Right atrium auricular region (tissue), 2 donors: ENCODE measurements at places on chromosomes 2 and 18. TPM values are rescaled to one million over a fixed set of nuclear protein-coding genes. Genes with fewer than 3 reads are reported as not detected.

PDCD1 gene
- 17.5 TPM for total RNA-seq

GPC1 gene
- 77.4 TPM for total RNA-seq

TUBA4A gene
- total RNA-seq: 159 TPM

TBR1 gene
- not detected for total RNA-seq

KCNF1 gene
- 0.30 TPM for total RNA-seq

ACVR2A gene
- total RNA-seq: 7.9 TPM

RBBP8 gene
- total RNA-seq: 7.2 TPM

DNA sequence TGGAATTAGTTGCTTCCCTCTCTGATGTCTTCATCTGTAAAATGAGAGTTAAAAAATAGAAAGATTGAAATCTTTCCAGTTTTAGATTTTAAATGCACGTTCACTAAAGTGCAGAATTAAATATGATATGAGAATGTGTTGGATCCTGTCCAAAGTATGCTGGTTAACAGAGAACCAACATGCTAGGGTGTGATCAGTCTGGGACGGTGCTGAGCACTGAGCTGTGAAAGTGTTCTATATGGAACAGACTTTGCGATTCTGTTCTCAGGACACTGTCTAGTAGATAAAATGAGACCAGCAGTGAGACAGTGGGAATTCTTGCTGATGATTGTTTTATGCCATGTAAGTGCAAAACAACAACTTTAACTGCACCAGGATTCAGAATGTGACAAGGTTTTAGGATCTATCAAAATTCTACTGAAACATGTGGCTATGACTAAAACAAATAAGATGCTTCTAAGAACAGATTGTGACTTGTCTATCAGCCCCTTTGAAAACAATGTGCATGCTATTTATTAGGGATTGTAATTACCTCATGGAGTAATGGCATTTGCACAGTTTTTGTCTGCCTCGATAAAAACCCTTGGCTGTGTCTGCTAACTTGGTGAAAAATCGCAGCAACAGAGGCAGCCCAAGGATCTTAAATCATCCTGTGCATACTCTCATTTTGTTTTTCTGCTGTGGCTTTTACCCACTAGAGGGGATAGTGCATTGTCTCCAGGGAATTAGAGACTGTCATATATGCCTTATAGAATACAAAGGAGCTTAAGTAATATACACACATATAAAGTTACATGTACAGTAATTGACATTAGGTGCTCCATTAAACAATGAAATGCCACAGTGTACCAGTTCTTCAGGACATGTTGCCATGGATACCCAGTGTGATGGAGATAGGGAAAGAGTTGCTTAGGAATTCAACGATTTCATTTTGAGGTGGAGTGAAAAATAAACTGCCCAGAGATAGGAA is 55.1 kb downstream of the MAP3K20 start:
- no peak for DNase-seq

DNA sequence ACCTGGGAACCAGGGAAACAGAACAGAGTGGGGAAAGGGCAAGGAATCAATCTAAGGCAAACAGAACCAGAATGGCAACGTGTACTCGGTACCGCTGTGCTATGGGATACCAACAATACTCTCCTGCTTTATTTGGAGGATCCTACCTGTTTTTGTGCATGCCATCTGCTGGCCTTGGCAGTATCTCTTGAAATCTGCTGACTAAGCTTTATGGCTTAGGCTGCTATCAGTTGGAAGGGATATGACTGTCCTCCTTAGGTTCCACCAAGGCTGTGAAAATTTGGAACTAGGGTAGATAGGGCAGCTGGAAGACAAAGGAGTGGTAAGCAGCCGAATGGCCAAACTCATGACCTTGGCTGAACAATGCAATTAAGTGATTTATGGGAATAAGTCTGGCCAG is 71.3 kb upstream of the LYPD6 start:
- no peak for DNase-seq

GRCh38 chr18:10414293-10414842 is 40.1 kb upstream of the APCDD1 start:
- DNase-seq: no peak

GRCh38 chr2:211157211-211157610 is 600.8 kb downstream of the CPS1 start:
- DNase-seq: no peak

DNA sequence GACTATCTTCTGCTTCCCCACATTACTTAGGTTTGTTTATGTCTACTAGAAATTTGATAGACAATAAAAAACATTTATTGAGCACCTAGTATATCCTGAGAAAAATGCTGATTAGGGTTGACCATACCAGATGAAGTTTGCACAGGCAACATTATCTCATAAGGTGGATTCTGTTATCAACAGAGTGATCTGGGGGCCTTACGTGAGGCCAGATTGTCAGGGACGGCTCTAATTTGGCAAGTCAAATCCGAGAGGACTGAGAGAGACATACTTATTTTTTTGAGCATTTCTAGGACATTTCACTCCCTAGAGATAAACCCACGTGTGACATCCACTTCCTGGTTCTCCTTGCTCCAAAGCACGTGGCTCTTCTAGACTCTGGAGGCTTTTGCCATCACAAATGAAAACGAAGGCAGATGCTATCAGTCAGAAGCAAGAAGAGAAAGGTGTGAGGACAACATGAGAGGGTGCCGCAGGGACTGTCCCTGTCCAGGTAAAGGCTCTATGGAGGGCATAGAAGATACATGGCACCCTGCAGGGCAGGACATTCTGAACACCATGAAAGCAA is 168.0 kb upstream of the REV1 start:
- DNase-seq: no peak

GRCh38 chr2:156321243-156321904 is 11.1 kb downstream of the NR4A2 start:
- no peak for DNase-seq

DNA sequence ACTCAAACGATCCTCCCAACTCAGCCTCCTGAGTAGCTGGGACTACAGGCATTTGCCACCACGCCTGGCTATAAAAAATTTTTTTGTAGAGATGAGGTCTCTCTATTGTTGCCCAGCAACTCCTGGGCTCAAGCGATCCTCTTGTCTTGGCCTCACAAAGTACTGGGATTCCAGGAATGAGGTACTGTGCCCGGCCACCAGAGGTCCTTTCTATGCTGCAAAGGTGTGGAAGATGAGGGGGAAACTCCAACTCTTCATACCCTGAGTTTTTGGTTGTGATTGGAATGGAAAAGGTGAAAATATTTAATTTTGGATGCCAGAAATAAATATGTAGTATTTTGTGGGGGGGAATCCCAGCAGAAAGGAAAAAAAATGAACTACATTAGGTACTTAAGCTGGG is 36.0 kb downstream of the MRPL33 start:
- DNase-seq: no peak

DNA sequence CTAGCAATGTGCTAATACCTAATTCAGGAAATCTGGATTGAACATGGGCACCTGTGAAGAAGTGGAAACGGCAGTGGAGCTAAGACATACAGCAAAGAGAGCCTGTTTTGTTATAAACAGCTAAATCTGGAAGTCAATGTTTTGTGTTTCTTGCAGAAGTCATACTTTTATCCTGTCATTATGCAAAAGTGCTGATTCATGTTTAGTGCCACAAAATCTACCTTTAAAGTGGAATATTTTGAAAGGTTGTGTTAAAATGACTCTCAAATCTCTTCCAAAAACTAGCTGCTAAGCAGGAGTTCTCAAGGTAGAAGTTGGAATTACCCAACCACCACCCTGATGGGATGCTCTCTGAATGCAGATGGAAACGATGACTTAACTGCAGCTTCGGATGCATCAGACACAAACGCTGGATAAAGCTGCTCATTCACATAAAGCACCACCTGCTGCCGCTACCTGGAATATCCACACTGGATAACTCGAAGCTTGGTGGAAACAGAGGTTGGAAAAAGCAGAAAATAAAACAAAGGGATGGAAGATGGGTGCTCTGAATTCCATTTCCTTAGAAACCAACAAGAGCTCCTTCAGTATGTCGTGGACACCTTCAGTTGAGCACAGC is 132.6 kb upstream of the ZNF236 start:
- DNase-seq: no peak

- no peak for DNase-seq
Measured at GRCh38 chr2:229044581-229044980, 226.5 kb downstream of the PID1 start.

DNA sequence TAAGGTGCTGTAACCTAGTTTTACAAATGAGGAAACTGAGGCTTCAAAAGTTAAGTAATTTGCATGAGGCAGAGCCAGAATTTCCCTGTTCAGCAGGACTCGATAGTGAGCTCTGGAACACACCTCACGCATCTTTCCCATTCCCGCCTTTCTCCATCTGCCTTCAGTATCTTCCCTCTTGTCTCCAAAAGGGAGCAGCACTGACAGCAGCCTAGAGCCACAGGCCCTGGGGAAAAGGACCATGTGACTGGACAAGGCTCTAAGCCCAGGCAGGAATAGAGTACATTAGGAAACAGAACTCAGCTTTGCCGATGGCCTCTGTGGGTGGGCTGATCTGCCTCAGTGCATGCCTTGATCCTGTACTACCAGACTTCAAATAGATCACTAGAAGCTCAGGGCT is 21.5 kb downstream of the GPR155 start:
- DNase-seq: no peak

DNA sequence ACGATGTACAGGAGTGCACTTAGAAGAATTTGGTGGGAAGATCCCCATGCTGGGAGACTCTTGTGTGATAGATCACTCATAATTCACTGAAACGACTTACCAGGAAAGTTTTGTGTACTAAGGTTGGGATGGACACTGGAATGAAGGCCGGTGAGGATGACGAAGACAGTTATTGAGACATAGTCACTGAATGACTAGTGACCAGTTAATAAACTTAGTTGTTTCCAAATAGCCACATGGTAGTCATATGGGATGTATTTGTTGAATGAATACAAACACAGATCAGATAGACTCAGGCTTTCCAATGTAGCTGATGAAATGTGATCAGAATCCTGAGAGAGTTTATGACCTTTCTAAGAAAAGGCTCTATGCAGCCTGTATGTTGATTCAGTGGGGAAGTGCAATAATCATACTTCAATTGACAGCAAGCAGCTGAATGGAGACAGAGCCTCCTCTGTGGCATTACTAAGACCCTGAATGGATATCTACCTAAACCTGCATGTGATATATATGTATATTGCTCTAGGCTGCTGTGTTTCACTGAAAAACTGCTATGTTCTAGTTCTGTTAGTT is 20.4 kb downstream of the GDF7 start:
- DNase-seq: no peak

DNA sequence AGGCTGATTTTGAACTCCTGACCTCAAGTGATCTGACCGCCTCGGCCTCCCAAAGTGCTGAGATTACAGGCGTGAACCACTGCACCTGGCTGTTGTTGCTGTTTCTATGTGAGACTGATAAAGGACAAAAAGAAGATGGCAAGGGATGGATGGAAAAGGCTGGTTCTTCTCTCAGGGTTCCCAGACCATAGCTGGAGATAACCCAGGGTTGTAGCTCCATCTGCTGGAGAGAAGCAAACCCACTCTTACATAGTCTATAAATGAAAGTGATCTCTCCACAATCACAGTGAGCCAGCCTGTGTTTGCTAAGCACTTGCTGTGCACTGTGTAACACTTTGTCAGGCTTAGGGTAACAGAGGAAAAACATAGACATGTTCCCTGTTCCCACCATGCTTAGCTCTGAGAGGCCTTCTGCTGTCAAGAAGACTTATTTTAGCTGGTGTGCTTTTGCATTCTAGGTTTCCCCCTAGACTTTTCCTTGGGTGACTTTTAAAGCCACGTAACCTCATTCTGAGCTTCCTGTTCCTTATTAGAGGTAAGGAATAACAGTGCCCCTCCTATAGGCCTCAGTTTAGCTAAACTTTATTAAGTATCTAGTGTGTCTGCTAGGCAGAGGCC is 49.7 kb downstream of the LIMS1 start:
- no peak for DNase-seq

DNA sequence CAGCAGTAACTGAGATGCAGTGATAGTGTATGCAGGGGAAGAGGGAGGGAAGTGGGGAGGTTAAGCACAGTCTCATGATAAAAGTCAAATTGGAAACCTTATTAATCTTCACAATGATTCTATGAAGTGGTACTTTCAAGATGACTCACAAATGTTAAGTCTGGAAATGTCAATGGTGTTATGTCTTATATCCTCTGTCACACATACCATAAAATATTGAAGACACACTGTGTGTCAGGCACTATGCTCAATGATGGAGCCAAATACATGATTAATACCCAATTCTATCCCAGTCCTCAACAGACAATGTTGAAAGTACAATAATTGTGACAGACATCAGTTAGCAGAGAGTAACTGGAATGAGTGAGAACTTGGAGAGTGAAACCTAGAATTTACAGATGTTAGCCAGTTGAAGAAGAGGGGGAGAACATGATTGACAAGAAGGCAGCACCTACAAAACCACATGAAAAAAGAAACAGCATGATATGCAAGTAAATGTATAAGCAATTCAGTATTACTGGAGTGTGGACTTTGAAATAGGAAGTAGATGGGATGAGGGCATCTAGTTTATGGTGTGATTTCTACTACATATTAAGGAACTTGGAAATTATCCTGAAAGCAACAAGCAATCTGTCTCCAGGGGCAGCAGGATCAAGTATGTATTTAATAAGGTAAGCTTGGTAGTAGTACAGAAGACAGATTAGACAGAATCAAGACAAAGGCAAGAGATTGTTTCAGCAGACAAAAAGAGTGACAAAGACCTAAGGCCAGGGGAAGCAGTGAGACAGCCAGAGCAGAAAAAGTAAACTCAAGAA is 107.6 kb downstream of the STRN start:
- no peak for DNase-seq

- no peak for DNase-seq
Measured at GRCh38 chr2:109067631-109068125, 61.3 kb upstream of the SH3RF3 start.

DNA sequence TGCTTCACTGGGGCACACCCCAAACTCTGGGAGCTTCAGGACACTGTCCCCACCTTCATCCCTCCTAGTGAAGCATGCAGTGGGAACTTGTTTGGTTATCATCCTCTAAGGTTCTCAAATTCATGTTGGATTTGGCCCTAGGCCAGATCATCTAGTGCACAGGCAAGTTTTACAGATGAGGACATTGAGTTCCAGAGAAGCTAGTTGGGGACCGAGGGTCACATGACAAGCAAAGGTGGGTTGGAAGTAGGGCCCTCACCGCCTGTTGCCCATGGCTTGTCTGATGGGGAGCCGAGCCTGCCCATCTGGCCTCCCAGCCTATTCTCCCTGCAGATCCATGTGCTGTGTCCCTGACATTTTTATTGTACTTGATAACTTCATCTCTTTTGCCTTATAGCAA is 2.8 kb downstream of the PRKCE start:
- DNase-seq: no peak

DNA sequence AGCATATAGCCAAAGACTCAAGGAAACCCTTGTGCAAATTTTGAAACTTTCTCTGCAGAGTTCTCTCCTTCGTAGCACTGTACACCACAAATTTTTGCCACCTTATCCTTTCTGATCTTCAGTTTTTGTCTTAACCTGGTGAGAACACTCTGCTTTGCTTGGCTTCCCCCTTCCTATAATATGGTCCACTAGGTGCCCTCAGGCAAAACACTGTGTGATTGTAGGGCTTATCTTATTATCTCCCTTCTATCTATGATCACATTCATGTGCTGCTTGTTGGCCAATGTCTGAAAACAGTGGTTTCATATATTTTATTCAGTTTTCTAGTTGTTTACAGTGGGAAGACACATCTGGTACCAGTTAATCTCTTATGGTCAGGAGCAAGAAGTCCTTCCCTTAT is 111.1 kb downstream of the MTX2 start:
- no peak for DNase-seq

- no peak for DNase-seq
Measured at GRCh38 chr2:159553727-159554126, 62.6 kb downstream of the BAZ2B start.
